ENCODE measurements at places on chromosomes 1 and 21.

DNA sequence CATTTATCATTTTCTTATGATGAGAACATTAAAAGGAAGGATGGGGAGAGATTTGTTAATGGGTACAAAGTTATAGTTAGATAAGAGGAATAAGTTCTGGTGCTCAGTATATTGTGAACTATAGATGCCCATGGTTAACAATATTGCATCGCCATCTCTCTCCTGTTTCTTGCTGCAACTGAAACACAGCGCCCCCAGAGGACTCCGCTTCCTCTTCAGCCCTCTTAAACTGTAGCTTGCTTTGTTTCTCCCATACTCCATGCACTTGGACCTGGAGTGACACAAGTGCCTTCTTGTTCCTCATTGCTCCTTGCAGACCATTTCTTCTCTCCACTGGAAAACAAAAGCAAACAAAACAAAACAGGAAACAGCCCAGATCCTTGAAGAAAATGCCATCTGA is 70.1 kb upstream of the NTPCR start:
- peak; percentile 7 for DNase-seq

- DNase-seq: no peak
Observed at GRCh38 chr1:90358448-90358847, 358.7 kb downstream of the BARHL2 start.

- peak; percentile 75 for DNase-seq
Observed at GRCh38 chr1:87084244-87084836, 169.9 kb downstream of the HS2ST1 start.

- no peak for DNase-seq
Observed at GRCh38 chr1:216902669-216903381, 179.6 kb upstream of the ESRRG start.

- DNase-seq: no peak
Observed at GRCh38 chr1:178220094-178220493, 126.2 kb downstream of the RASAL2 start.

DNA sequence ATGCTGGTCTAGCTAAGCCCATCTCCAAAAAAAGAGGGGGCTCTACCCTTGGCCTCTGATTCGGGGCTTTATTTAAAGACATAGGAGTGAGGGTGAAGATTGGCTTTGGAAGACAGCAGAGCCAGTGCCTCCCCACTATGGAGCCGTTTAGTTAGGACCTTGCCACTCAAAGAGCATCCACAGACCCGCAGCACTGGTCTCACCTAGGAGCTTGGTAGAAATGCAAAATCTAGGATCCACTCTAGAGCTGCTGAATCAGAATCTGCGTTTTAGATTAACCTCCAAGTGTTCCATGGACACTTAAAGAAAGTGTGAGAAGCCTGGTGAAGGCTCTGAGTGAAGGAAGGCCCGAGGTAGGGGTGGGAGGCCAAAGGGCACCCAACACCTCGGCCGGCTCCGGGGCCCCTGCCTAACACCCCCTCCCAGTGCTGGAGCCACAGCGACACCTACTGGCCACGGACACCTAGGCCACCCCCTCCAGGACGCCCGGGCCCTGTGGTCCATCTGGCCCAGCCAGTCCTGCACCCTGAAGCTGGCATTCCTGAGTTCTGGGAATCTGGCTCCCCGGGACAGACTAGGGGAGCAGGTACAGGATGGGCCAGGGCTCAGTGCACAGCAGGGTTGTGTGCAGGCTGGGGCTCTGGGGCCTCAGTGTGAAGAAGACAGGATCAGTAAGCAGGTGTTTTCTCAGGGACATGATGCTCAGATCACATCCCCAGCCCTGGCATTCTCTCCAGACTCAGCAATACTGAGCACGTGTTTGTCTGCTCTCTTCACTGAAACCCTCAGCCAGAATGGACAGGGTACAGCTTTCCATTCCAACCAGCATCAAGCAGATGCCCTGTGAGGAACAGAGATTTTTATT is 79.2 kb downstream of the TMEM53 start:
- DNase-seq: no peak

DNA sequence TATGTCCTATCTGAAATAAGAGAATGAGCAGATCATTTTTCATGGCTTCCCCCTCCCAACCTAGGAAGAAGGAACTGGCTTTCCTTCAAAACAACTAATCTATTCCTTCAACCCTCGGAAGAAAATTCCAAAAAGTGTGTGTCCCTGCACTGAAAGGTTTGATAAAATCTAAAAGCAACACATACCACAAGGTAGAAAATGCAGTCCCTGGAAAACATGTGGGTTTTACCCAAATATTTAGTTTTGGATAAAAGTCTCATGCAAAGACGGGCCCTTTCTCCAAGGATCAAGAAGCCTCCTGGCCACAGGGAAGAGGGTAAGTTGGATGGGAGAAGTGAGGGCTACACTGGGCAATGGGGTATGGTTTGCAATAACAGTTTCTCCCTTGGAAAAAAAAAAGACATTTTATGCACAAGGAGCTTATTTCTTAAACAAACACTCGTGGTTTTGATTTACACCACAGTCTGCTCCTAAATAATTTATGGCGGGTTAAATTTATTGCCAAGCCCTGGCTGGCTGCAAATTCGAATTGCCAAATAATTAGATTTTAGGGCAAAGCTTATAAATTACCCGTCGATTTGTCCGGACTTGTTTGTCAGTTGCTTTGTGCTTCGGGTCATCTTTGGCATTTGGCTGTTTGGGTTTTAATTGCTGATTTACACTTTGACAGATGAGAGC is 28.9 kb downstream of the ERI3 start:
- no peak for DNase-seq

- DNase-seq: no peak
Observed at GRCh38 chr1:221025956-221026355, 146.7 kb downstream of the HLX start.

DNA sequence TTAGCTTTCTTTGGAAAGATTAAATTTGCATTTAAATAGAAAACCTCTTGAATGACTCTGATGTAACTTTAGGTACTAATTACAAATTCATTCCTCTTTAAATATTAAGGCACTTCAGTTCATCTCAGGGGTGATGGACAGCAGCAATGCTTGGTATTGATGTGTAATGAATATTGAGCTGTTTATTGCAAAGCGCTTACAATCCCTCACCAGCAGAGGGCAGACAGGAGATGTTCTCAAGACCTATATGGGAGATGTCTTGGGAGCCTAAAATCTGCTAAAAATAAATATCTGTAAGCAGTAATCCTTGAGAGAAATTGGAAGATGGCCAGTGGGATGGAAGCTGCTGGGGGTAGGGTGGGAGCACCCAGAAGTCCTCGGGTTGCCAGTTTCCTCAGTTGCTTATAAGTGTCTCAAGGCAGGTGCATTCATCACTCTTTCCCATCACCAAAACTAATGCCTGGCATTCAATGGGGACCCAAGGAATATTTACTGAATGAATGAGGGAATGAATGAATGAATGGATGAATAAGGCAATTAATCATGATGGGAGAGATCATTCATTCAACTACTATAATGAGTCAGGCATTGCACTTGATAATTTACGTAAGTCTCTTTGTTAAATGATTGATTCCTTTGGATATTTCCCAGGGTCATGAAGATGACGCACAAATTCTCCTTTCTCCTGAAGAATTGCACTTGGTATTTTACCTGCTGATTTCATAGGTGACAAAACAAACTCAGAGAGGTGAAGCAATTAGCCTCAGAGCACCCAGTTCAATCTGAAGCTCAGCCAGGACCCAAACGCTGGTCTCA is 2.3 kb downstream of the KLHDC8A start:
- DNase-seq: peak; percentile 54

DNA sequence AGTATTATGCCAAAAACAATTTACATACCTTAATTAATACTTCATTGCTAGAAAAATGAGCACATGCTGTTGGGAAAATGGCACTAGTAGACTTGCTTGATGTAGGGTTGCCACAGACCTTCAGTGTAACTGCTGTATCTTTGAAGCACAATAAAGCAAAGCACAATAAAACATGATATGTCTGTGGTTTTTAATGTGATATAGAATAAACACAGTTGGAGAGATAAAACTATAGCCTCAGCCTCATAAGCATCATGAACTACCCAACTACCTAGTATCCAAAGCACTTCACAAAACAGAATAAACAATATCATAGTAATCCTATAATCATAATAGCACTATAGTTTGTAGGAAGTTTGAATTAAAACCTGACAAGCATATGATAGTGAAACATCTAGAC is 143.5 kb downstream of the SYT14 start:
- no peak for DNase-seq

DNA sequence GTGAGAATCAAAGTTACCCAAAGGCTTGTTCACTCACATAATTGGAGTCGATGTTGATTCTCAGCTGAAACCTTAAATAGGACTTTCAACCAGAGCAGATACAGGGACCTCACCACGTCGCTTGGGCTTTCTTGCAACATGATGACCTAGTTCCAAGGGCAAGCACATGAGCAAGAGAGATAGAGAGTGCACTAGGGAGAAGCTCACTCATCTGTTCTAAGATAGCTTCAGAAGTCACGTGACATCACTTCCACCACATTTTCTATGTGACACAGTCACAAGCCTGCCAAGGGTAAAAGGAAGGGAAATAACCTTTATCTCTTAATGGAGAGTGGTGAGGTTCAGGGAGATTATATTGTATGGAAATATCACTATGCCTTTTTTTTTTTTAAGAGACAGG is 470.1 kb upstream of the PLXNA2 start:
- DNase-seq: no peak

DNA sequence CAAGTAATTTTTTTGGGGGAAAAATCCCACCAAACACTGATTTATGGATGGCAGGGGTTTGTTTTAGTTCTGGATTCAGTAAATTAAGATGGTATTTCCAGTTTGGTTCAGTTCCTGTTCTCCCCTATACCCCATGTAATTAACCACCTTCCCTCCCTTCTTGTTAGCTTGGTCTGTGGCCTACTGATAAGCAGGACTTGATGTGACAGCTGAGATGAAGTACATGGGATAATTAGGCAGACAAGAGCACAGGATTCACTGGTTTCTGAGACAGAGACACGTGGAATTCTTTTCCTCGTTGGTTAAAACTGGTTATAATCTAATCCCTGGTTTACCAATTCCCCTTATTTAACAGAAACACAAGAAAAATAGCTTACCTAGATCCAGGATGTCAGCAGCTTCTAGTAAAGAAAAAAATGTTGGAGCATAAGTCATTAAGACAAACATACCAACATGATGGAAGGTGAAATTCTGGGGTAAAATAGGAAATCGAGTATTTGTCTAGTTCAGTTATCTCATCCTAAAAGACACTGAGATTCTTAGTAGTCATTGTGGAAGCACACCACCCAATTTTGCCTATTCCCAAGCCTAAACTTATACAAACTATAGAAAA is 81.5 kb downstream of the SCMH1 start:
- DNase-seq: no peak

GRCh38 chr1:94279038-94279437 is 41.7 kb upstream of the ARHGAP29 start:
- DNase-seq: no peak

GRCh38 chr1:180793451-180793850 is 119.2 kb upstream of the KIAA1614 start:
- no peak for DNase-seq

DNA sequence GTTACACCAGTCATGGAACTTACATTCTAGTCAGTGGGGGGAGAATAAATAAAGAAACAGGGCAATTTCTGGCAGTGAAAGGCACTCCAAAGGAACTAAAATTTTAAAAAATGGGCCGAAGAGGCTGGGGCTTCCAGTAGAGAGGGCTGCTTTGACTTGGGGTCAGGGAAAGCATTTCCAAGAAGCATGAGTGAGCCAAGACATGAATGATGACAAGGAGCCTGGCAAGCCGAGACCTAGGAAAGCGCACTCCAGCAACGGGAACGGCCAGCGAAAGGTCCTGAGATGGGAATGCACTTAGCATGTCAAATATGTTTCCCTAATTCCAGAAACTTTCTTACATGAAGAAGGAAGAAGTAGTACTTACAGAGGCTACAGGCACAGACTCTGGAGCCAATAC is 95.4 kb upstream of the NGF start:
- DNase-seq: no peak

DNA sequence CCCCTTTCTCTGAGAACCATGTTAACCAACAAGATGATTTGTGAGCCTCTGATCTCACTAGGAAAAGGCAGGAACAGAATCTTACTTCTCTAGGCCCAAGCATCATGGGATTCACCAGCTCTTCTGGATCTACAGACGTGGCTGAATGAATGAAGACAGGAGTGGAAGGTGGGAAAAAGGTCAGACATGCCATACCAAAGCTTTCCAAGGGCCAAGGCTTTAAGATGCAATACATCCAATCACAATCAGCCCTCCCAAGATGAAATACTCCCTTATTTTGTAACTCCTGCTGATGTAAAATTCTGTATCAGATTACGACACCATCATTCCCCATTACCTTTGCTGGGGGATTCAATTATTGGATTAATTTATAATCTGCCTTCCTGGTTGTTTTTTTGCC is 80.9 kb downstream of the SSBP3 start:
- DNase-seq: no peak

GRCh38 chr1:234934611-234935033 is 194.0 kb downstream of the TOMM20 start:
- DNase-seq: no peak

- DNase-seq: no peak
Observed at GRCh38 chr21:28568692-28569091, 424.0 kb downstream of the LTN1 start.

- no peak for DNase-seq
Observed at GRCh38 chr1:87989346-87989745, 660.7 kb downstream of the LMO4 start.

DNA sequence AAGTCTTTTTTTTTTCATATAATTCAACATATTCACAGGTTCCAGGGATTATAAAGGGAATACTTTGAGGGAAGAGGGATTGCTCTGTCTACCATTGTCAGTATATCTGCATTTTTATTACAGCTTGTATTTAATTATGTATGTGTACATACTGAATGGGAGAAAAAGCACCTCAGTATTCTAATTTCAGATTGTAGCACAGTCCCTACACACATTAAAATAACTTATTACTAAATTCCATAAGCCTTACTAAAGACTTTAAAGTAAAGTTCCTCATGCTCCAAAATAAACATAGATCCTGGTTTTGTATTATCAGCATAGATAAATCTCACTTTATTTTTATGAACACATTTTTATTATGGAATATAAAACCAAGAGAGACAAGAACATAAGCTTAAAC is 134.2 kb downstream of the NCAM2 start:
- DNase-seq: no peak

GRCh38 chr1:81296601-81297000 is 504.1 kb upstream of the ADGRL2 start:
- no peak for DNase-seq

DNA sequence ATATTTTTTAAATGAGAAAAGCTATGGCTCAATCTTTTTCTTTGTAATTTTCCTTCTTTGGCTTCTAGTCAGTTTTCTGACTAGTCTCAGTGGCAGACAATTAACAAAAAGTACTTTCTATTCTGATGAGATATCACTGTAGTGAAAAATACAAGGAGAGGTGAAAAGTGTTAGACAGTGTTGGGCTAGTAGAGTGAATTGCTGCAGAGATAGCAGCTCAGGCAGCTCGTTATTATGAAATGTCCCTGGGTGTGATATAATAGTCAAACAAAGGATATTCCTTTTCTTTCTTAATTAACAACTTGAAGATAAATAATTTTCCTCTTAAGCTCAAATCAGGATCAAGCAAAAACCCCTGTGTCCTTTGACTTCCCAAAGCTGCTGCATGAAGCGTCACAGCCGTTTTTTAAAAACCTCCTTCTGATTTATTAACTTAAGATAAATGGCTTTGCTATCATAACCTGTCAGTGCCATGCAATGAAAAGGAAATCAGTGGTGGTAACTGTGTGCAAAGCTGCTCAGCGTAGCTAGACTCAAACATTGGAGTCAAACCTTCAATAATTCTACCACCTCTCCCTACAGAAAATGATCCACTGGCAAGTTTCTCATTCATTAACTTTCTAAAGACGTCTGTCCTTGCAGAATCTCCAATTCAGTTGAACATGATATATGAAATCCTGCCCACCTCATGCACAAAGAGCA is 646.6 kb upstream of the PTBP2 start:
- DNase-seq: no peak
